ENCODE measurements at places on chromosomes 3 and 15.

- no peak for DNase-seq
Measured at GRCh38 chr3:138468451-138468850, 34.0 kb downstream of the ESYT3 start.

GRCh38 chr15:80183886-80184285 lies 31.1 kb downstream of the FAH start:
- no peak for DNase-seq

- no peak for DNase-seq
Measured at GRCh38 chr3:127585163-127585812, 5.2 kb downstream of the TPRA1 start.

DNA sequence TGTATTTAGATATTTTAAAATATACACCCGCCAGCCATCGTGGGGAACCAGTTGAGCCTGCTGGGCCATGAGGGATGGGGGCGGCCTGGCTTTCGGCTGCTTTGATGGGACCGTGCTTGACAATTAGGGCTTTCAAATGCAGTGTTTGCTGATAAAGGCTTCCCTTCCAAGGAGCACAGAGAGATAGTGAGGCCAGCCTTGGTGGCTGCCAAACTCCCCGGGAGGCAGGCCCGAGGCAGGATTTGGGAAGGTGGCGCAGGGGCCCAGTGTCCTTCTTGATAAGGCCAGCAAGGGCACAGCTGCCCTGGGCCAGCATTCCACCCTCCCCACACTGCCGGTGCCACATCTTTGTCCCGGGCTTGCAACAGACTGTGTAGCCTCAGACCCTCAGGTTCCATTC lies 75.6 kb downstream of the LINGO1 start:
- DNase-seq: no peak

GRCh38 chr3:46397111-46397510 lies 9.8 kb downstream of the CCR5AS start:
- no peak for DNase-seq

DNA sequence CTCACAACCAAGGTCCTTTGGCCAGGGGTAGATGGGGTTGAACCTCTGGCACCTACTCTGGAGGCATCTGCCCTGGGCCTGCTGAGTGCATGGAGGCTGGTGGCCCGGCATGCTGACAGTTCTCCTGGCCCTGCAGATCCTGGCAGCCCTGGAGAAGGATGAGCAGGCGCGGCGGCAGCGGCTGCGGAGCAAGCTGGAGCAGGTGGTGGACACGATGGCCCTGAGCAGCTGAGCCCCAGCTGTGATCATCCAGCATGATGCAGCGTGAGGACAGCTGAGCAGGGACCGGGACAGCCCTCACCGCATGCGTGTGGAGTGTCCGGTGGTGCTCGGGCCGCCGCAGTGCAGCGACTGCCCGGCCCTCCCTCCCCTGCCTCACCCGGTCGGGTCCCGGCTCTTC lies 50.9 kb downstream of the PLXNA1 start:
- DNase-seq: no peak

GRCh38 chr15:68618394-68618793 lies 39.6 kb downstream of the CORO2B start:
- no peak for DNase-seq
